ENCODE measurements at places on chromosomes 1 and 21. TPM values are rescaled to one million over a fixed set of nuclear protein-coding genes. Genes with fewer than 3 reads are reported as not detected.

DNA sequence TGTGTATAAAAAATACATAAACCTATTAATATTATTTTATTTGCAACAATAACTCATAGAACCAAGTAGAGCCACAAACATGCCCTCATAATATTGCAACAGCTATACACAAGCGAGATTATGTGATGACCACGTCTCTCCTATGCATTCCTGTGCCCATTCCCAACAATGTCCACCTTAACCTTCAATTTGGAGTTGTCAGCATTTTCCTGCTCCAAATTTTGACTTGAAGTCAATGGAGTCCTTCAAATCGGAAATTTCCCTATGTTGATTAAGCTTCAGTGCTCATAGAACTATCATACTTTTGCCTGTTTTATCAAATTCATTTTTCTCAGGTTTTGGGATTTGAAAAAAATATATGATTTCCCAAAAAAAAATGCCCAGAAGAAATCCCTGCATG is 27.4 kb upstream of the FAM20B start:
- no peak for DNase-seq

DNA sequence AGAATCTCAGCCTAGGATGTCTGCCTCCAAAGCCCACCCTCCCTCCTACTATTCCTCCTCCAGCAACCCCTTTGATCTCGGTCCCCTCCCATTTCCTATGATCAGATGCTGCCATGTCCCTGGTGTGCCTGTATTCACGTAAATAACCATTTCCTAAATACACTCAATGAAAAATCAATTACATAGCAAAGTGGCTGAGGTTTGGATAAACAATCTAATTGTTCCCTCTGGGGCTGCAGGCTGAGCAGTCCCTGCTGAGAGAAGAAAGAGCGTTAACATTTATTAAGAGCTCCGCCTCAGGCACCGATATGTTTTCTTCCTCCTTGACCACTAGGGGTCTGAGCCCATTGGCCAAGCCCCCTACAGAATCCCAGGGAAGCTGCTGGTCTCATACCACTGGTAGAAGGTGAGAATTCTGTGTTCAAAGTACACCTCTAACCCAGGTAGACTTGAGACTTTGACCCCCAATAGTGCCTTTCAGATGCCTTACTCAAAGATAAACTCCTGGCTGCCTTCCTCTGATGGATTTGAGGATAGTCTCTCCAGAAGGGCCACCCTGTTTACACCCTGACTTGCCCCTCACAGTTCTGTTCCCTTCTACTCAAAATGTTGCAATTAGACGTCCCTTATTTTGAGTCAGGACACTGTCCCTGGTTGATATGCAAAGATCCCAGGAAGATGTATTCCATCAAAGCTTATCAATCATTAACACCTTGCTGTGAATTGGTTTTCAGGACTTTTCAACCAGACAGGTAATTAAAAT is 33.9 kb upstream of the CAMK1G start:
- no peak for DNase-seq

DNA sequence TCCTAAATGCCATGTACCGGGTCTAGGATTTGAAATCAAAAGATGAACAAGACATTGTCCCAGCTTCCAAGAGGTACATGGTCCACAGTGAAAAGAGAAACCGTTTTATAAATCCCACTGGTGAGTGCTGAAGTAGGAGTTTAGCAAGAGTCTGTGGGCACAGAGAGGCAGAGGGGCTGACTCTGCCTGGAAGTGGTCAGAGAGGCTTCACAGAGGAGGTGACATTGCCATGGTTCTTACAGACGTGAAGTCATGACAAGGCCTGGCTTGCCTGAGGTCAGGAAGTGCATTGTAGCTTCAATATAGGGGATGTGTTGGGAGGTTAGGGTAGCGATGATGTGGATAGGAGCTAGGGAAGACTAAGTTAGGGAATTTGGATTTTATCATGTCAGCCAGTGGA is 28.4 kb downstream of the MAPKAPK2 start:
- no peak for DNase-seq

GRCh38 chr1:48071513-48071912 is 74.3 kb upstream of the TRABD2B start:
- no peak for DNase-seq

The PPIAL4G gene
- total RNA-seq = not detected

The BLACAT1 gene
- not detected for total RNA-seq

The SPRR2A gene
- not detected for total RNA-seq
